ENCODE measurements at places on chromosomes 13 and 19.

- ATAC-seq = no peak
These were observed 6.4 kb upstream of the LGALS13 start for GRCh38 chr19:39595950-39596349.

GRCh38 chr19:45592366-45592765 lies 7.8 kb upstream of the OPA3 start:
- no peak for ATAC-seq

DNA sequence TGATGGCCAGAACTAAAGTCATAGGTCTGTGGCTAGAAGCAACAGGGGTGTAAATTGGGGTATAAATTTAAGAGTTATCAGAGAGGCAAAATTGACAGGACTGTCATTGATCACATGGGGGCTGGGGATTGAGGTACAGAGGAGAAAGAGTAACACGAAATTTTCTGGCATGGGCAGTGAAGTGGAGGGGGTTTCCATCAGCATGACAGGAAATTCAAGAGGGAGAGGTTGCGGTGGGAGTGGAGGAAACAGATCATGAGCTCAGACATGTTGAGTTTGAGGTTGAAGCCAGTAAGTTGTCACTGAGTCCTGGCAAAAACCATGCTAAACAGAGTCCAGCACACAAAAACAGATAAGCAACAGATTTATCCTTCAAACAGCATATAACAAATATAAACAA lies 192.1 kb upstream of the TSC22D1 start:
- ATAC-seq = peak; percentile 45

DNA sequence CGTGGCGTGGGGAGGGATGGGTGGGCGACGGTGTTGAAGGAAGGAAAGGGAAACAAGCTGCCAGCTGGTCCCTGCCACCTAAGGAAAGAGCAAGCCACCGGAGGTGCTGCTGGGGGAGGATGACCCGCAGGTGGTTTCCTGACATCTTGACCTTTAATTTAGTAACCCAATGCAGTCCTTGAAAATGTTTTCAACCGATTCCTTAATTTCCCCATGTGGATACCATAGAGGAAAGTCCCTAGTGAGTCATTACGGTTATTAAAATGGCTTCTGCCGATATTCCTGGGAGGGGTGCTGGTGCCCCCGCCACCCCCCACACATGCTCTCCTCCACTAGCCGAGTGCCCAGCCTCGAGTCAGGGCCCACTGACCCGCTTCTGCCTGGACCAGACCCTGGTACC lies 6.3 kb upstream of the ANKRD10 start:
- ATAC-seq = peak; percentile 22

DNA sequence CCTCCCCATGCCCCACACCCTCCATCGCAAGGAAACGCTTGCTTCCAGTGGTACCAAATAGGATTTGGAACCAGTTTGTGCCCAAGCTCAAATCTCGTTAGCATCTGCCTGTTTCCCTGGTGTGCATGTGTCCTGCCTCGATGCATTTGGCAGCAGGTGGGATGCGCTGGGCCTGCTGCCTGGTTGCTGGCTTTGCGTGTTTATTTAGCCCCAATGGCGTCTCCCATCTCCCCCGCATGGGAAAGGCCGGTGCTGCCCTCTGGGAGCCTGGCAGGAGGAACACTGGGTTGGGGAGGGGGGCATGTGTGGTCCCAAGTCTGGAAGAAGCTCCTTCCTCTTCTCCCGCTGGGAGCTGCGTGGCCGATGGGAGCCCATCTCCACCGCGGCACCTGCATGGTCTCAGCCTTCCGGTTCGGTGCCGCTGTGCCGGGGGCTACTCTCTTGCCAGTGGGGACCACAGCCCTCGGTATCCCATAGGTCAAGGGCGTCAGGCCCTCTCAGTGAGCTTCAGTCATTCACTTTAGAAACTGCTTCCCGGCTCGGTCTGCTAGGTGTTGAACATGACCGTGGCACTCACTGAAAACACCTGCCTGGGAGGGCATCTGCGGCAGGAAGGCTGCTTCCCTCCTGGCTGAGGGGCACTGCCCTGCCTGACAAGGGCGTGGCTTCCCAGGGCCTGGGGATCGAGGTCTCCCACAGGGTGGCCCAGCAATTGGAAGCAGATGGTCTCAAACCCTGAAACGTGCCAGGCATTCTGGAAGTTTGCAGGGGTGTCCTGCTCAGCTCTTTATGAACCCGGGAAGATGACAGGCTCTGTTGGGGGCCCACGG lies 11.8 kb upstream of the F7 start:
- no peak for ATAC-seq

DNA sequence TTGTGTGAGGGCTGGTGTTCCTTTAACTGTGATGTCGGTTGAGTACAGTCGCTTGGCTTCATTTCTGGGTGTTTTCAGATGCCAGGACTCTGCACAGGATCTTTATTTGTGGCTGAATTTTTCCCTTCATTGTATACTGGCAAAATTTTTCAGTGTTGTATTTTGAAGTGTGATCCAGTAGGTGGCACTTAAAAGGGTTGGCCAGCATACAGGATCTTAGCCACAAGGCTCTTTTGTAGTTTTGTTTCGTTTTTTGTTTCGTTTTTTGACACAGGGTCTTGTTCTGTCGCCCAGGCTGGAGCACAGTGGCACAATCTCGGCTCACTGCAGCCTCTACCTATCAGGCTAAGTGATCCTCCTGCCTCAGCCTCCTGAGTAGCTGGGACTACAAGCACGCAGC lies 8.7 kb downstream of the FCAR start:
- ATAC-seq = peak; percentile 43

- ATAC-seq = no peak
These were observed 89.3 kb downstream of the NUFIP1 start for GRCh38 chr13:44899967-44900366.

GRCh38 chr13:79853251-79853650 lies 372.3 kb downstream of the NDFIP2 start:
- no peak for ATAC-seq

DNA sequence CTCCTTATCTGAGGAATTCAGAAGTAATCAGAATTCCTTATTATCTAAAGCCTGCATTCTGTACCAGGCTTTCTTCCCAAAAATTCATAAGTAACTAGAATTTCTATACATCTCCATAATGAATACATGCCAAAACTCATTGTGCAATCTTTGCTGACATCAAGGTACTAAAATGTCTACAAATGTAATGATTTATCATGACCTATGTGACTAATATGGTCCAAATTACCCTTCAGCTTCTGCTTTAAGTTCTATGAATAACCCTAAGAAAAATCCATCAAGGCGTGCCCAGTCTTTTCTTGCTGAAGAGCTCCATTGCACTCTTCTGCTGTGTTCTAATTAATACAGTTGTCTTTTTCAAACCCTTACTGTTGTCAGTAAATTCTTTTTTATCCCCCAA lies 58.5 kb upstream of the SLITRK1 start:
- no peak for ATAC-seq

DNA sequence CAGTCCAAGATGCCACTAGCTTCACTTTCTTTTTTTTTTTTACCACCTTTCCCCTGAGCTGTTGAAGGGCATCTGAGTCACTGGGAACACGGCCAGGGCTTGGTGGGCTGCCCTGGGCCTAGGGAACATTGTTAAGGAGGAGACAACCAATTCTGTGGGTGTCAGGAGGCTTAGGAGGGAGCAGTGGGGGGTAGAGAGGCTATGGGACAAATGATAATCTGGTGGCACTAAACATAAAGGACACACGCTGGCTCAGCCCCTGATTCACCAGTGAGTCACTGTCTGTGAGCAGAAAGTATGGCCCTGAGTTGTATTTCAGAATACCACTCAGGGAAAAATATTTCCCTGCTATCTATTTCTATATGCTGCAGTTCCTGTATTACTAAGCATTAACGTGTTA lies 207.8 kb downstream of the DCLK1 start:
- ATAC-seq = no peak

- ATAC-seq = peak; percentile 62
These were observed at the start of gene R3HDM4 for GRCh38 chr19:913080-913748. TSS of gene R3HDM4 (minus strand) at chr19:913219. CDS start at chr19:913157, 62 bp downstream.

Measured in activated CD4-positive, CD25-positive, alpha-beta regulatory T cell treated with anti-CD3 and anti-CD28 coated beads, Interleukin-2, amount 50 U/mL, for 24 hours (primary cell).